ENCODE measurements at places on chromosomes 11 and 22. TPM values are rescaled to one million over a fixed set of nuclear protein-coding genes. Genes with fewer than 3 reads are reported as not detected.

DNA sequence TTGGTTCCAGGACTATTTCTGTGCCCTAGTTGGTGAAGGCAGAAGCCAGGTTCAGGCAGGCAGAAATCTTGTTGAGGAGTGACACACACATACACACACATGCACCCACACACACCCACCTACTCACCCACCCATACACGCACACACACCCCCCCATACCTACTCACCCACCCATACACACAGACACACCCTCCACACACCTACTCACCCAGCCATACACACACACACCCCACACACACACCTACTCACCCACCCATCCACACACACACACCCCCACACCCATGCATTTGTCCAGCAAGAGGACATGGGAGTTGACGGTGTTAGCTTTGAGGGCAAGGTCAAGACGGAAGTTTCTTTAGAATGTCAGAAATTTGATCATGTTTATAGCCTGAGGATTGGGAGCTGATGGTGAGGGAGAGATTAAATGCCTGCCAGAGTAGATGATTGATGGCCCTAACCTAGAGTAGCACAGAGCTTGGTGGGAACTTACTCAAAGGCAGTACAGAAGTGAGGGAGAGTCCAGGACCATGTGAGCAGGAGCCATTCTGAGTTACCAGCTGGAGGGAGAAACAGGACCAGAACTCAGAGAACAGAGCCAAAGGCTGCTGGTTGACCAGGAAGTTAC is 68.9 kb downstream of the CYB5R2 start:
- peak; percentile 50 for DNase-seq

- DNase-seq: peak; percentile 92
These were observed 1.5 kb downstream of the MAP6 start for GRCh38 chr11:75667255-75667830.

The IGLL1 gene
- total RNA-seq: not detected

DNA sequence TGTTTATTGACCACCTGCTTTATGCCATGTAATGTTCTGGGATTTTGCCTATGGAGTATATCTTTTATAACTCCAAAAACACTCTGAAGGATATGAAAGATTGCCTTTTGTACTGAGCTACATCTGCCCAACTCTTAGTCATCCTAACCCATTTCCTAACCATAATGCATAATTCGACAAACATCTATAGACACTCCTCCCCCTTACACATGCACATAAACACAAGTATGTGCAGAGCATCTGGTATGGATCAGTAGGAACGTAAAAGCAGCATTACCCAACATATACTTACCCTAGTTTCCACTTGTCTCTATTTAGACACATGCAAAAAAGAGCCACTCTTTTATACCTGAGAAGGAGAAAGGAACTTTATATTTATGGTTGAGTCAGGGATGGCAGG is 272.8 kb downstream of the FAM76B start:
- DNase-seq: no peak

The RASGRP2 gene
- 4.0 TPM for total RNA-seq

The RFPL3 gene
- not detected for total RNA-seq

The OR5P2 gene
- not detected for total RNA-seq

GRCh38 chr22:42070517-42071422 is at the start of gene NAGA:
Gene NAGA (minus strand): TSS chr22:42070812. CDS start chr22:42070297, 515 bp downstream.
- peak; percentile 94 for DNase-seq
